ENCODE measurements at places on chromosomes 2 and 18. TPM values are rescaled to one million over a fixed set of nuclear protein-coding genes. Genes with fewer than 3 reads are reported as not detected.

CXCR2 gene
- total RNA-seq = not detected

GKN2 gene
- total RNA-seq = not detected

ANO7 gene
- total RNA-seq = 0.38 TPM

GPAT2 gene
- total RNA-seq = 1.0 TPM

DRC1 gene
- not detected for total RNA-seq

ATP5F1A gene
- 562 TPM for total RNA-seq

PROKR1 gene
- total RNA-seq = 0.11 TPM

SLC19A3 gene
- 0.65 TPM for total RNA-seq

FOXD4L1 gene
- not detected for total RNA-seq

HS1BP3 gene
- 10.5 TPM for total RNA-seq

REEP1 gene
- total RNA-seq = not detected

RNF152 gene
- 5.4 TPM for total RNA-seq

CFAP53 gene
- 0.11 TPM for total RNA-seq

- no peak for DNase-seq
Observed at GRCh38 chr2:226139759-226140158, 659.9 kb downstream of the IRS1 start.

- DNase-seq = no peak
Observed at GRCh38 chr2:119063177-119063576, 95.4 kb downstream of the C1QL2 start.

- DNase-seq = peak; percentile 68
Observed at GRCh38 chr2:219968685-219969345, 341.4 kb downstream of the SLC4A3 start.

DNA sequence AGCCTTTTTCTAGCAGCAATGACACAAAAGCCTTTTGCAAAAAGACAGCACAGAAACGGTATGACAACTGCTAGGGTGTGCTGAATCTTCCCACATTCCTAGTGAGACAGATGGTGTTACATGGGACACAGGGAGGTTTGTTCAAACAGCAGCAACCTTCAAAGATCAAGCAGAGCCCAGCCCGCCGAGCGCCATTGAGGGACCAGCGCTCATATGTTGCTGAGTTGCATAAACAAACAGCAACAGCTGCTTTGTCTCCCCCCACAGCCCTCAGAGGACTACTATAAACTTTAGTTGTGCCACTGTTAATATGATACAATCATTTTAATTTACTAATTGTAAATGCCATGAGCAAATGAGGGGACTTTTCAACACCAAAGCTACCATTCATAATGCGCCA is 117.7 kb downstream of the ZEB2 start:
- no peak for DNase-seq

- DNase-seq = peak; percentile 39
Observed at GRCh38 chr2:148042219-148042618, 21.3 kb downstream of the MBD5 start.

DNA sequence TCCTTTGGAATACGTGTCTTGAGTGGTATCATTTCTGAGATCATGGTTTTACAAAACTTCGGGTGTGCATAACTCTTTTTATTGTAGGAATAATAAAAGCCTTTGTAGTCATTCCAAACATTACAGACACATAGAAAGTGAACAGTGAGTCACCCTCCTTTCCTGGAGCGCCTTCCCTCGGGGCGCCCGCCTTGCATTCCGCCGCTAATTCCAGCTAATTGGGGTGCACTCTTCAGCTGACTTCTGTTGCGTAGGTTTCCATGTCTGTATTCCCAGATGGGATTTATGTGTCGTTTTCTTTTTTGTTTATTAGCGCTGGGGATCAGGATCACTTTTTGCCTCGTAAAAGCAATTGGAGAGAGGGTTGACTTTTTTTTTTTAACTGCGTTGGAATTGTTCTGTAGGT is 18.7 kb downstream of the SH3BP4 start:
- DNase-seq = peak; percentile 63

GRCh38 chr2:133378928-133379549 is 189.2 kb downstream of the NCKAP5 start:
- peak; percentile 73 for DNase-seq

DNA sequence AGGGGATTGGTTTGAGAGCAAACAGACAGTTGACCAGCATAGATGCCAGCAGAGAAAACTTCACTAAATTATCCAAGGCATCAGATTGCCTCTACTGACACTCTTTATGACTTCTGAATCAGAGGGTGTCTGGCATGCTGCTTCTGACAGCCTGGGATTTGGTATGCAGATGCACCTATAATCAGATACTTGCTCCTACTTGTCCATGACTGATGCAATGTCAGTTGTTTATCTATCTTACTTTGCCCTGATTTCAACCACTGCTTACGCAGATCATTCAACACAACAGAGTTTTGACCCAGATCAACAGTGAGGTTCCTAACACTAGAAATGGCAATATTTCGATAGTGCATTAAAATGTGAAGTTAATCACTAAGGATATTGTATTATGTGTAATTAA is 22.6 kb upstream of the CALCRL start:
- no peak for DNase-seq

- no peak for DNase-seq
Observed at GRCh38 chr2:69545477-69545932, 98.0 kb downstream of the AAK1 start.

DNA sequence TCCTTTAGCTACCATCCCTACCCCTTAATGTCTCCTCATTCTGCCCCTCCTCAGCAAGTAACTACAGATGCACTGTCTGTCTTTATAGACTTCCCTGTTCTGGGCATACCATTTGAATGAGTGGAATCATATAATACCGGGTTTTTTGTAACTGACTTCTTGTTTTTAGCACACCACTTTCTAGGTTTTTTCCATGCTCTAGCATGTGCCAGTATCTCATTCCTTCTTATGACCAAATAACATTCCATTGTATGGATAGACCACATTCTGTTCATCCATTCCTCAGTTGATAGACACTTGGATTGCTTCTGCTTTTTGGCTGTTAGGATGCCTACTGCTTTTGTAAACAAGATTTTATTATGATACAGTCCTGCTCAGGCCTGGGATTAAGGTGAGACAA is 154.7 kb downstream of the TSN start:
- DNase-seq = peak; percentile 57

DNA sequence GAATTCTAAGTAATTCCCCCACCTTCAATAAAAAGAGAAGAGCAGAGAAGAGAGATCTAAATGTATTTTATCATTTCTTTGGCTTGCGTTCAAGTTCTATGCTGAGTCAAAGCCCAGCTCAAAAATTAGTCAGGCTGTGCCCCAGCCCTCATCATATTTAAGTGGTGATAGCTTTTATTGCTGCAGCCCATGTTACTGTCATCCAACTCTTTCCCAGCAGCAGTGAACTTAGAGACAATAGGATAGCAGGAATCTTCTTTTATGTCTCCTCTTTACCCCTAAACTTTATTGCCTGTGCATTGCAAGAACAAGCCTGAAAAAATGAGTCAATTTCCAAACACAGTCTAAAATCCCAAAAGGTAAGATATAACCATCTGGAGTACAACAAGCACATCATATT is 1599.3 kb upstream of the PIK3C3 start:
- DNase-seq = peak; percentile 87

- DNase-seq = no peak
Observed at GRCh38 chr2:67046591-67046990, 350.5 kb upstream of the ETAA1 start.

- DNase-seq = no peak
Observed at GRCh38 chr2:141906678-141907077, 224.1 kb downstream of the LRP1B start.

DNA sequence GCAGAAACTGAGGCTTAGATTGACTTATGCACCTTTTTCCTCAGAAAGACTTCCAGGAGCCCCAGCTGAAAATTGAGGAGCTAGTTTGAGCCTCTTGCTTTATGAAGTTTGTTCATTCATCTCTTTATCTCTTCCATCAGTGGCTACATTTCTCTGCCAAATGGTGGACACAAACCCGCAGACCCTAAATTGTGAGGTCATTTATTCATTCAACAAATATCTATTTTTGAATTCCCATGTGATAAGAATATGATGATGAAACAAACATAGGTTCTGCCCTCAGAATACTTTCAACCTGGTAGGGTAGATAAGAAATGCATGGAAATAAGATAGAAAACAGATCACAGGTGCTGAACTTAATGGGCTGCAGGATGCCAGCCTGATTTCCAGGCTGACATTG is 309.4 kb downstream of the TNS1 start:
- no peak for DNase-seq

- DNase-seq = peak; percentile 56
Observed at GRCh38 chr2:127531221-127531648, 4.2 kb upstream of the MYO7B start.

DNA sequence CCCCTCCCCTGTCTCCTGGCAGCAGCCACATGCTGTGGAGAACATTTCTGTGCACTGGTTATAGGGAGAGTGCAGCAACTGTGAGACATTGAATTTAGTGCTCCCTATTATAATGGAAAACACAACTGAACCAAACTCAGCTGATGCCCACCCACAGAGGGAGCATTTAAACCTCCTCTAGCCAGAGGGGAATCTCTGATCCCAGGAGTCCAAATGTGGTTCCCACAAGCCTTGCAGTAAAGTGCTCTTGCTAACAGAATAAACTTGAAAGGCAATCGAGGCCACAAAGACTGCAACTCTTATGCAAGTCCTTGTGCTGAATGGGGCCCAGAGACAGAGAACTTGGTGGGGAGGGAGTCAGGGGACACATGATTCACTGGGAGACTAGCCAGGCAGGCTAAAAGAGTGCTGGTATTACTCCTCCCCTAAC is 638.8 kb upstream of the VRK2 start:
- DNase-seq = no peak

- peak; percentile 88 for DNase-seq
Observed at GRCh38 chr2:229586746-229587705, 127.3 kb downstream of the DNER start.

DNA sequence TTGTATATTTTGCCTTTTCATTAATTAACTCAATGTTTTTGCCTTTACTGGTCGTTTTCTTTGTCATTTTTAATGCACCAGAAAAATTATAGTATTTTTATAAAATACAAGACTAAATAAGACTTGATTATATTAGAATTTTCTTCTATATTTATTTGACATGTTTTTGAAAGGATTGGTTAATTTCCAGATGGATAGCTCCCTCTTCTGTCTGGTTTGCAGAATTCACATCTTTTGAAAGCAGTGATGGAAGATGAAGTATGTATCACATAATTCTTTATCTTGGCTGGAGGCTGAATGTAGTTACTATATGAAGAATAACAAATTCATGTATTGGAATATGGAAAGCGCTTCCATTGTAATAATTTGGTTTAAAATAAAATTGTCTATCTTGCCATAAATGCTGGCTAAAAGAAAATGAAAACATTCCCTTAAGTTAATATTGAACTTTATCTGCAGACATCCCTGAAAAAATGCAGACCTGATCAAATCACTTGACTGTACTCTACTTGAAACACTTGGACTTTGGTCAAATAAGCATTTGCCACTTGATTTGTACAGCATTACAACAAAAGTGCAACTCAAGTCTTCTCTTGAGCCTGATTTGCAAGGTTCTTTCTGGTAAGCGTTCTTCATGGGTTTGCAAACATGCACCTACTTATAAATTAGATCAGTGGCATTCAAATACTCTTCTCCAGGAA is 86.3 kb upstream of the EFEMP1 start:
- peak; percentile 75 for DNase-seq

- no peak for DNase-seq
Observed at GRCh38 chr2:166332106-166332505, 43.6 kb downstream of the SCN9A start.

- DNase-seq = no peak
Observed at GRCh38 chr2:82823892-82824291, 1635.2 kb downstream of the SUCLG1 start.

GRCh38 chr2:194182888-194183287 is 1474.1 kb upstream of the SLC39A10 start:
- no peak for DNase-seq

DNA sequence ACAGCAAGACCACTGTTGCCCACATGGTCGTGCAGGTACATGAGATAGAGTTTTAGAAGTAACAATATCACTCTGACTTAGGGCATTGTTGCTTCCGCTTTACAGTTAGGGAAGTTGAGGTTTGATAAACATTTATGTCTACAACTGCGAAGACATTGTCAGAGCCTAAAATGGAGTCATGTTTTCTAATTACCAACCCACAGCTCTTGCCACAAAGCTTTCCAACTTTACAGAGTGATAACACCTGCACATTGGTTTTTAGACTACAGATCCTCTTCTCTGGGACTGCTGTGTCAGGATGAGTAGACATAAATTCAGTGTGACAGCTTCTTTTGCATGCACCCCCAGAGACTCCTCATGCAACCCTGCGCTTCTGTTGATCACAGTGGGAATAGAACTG is 119.0 kb downstream of the FEZ2 start:
- no peak for DNase-seq

DNA sequence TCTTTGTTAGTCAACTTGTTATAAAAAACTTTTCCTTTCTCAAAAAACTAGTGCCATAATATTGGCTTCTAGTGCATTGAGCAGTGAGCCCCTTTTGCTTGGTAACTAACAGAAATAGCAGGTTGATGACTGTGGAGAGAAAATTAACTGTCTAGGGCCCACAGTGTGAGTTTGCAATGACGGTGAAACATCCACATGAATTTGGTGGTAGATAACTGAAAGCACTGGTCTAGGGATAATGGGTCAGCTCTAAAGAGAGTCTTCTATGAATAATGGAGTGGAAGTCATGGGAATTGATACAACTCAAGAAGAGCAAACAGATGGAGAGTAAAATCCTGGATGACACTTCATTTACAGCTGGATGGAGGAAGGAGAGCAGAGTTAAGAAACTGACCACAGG is 245.4 kb downstream of the METTL4 start:
- DNase-seq = no peak

DNA sequence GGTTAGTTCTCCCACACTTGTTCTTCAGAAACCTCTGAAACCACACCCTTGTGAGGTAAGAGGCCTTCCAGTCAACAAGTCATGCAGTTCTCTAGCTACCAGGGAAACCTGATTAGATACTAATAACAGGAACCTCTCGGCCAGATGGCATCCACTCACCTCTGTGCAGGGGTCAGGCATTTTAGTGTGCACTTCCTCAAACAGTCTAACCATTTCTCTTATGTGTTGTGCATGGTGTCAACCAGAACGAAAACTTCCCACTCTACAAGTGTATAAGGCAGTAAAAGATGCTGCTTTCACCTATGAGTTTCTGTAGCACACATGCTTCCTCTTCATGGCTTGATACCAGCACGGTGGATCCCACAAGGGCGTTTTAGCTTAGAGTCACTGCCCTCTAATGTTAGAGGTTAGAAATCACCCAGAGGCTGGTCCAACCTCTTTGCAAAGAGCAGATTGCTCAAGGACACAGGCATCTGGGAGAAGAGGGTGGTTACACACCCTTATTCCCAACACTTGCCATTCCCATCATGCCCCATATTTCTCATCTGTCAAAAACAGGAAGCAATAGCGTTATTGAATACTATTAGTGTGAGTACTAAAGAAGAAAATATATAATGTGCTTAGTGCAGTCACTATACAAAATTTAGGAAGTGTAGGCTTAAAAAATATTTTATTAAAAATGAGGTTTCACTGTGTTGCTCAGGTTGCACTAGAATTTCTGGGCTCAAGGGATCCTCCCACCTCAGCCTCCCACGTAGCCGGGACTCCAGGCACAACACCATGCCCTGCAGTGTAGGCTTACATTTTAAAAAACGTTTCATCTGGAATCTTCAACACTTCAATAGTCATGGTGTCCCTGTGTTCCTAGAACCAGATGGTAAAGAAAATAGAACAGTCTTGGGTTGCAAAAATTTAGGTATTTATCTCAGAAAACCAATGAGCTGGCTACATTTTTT is 34.5 kb upstream of the RAB31 start:
- peak; percentile 85 for DNase-seq

- peak; percentile 92 for DNase-seq
Observed at GRCh38 chr2:15730545-15731212, 139.0 kb downstream of the DDX1 start.

All from GM23248 (cell line).